Activated B cell treated with CpG ODN at 0.5 μM for 24 hours (primary cell): ENCODE measurements at places on chromosomes 4 and X.

GRCh38 chrX:115344885-115345614 lies 55.5 kb downstream of the LUZP4 start:
- no peak for DNase-seq

GRCh38 chrX:31331015-31331414 lies 259.2 kb upstream of the FTHL17 start:
- no peak for DNase-seq

GRCh38 chr4:2689114-2689513 lies 67.0 kb downstream of the TNIP2 start:
- no peak for DNase-seq

DNA sequence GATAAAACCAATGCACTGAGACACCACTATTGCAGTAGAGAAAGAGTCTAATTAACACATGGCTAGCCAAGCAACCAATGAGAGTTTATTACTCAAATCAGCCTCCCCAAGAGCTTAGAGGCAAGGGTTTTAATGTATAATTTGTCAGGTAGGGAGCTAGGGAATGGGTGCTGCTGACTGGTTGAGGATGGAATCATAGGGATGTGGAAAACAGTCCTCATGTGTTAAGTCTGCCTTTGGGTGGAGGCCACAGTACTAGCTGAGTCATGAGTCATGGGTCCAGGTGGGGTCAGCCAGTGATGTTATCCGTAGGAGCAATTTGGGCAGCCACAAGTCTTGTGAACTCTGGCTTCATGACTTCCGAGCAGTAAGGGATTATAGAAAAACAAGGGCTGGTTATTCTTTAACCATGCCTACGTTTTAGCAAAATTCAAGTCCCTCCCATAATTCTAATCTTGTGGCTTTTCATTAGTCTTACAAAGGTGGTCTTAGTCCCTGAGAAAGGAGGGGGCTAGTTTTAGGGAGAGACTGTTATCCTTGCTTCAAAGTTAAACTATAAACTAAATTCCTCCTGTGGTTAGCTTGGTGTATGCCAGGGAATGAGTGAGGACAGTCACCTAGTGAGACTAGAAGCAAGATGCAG lies 25.1 kb upstream of the PLAC8 start:
- DNase-seq = no peak

- DNase-seq = no peak
Measured at GRCh38 chrX:9899640-9900111, 67.5 kb upstream of the CLDN34 start.

DNA sequence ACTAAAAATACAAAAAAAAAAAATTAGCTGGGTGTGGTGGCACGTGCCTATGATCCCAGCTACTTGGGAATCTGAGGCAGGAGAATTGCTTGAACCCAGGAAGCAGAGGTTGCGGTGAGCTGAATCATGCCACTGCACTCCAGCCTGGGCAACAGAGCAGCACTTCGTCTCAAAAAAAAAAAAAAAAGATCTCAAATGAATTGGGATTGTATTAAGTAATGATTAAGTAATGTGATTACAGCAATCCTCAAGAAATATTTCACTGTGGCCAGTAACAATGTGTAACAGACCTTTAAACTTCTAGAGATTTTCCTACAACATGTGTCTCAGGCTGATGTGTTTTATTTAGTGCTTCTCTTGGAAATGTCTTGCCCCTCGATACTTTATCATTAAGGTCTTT lies 46.8 kb downstream of the PKD2 start:
- no peak for DNase-seq

DNA sequence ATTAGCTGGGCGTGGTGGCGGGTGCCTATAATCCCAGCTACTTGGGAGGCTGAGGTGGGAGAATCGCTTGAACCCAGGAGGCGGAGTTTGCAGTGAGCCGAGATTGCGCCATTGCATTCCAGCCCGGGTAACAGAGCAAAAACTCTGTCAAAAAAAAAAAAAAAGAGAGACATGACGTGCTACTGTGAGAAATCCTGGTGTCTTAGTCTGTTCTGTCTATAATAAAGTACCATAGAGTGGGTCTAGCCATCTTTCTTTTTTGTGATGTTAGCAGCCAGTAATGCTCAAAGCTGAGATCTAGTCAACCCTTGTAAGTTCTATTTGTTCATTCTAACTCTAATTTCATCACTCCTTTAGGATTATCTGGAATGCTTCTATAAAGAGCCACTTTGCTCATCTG lies 38.9 kb downstream of the CLDN34 start:
- no peak for DNase-seq

DNA sequence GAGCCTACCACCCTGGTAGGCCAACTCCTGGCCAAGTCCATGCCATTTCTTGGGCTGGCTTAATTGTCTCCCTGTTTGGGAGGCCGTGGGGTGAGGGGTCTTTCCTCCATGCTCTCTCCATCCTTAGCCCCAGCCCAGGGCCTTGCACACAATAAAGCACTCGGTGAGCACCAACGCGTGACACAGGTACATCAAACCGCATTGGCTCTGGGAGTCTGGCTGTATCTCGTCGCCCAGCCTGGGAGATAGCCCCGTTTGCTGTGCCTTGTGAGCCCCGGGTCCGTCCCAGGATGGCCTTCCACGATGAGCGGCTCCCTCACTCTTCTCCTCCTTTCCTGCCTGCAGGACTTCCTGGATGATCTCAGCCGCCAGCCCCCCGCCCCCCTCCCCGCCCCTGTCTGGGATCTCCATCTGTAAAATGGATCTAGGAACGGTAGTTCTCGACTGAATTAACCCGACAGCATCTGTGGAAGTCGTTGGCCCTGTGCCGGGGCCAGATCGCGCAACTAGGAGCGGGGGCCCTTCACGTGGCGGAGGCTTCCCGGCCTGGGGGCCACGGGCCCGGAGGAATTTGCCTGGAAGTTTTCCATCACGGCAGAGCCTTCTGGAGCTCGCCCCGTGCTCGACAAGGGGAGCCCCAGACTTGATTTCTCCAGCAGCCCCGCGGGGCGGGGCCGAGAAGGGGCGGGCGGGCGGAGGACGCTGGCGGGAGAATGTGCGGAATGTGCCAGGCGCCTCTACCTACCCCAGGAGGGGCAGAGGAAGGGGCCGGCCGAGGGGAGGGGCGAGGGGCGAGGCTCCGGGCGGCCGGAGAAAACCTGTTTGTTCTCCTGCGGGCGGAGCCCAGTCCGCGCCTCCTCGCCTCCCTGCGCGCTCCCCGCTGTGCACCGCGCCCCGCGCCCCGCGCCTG lies at the start of gene ZNF185:
TSS of gene ZNF185 (plus strand) at position 846 of the 910 bp plus-strand sequence. CDS start 16,423 bp downstream, outside the sequence.
- DNase-seq = no peak

DNA sequence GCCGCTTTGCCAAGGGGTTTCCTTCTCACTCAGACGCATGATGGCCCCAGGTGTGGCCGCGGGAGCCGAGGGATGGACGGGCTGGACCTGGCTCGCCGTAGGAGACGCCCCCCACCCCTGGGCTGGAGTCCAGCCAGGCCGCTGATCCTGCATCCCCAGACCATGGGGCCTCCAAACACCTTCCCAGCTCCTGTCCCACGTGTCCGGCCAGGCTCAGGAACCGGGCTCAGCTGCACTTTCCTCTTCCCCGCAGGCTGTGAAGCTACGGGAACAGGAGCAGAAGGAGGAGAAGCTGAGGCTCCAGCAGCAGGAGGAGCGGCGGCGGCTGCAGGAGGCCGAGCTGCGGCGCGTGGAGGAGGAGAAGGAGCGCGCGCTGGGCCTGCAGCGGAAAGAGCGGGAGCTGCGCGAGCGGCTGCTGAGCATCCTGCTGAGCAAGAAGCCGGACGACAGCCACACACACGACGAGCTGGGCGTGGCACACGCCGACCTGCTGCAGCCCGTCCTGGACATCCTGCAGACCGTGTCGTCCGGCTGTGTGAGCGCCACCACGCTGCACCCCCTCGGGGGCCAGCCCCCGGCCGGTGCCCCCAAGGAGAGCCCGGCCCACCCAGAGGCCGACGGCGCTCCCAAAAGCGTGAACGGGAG lies 9.1 kb downstream of the AKAP17A start:
- no peak for DNase-seq

GRCh38 chrX:43508694-43509093 lies 147.4 kb upstream of the MAOA start:
- DNase-seq = no peak

GRCh38 chr4:40149960-40150385 lies 46.9 kb upstream of the RHOH start:
- no peak for DNase-seq

DNA sequence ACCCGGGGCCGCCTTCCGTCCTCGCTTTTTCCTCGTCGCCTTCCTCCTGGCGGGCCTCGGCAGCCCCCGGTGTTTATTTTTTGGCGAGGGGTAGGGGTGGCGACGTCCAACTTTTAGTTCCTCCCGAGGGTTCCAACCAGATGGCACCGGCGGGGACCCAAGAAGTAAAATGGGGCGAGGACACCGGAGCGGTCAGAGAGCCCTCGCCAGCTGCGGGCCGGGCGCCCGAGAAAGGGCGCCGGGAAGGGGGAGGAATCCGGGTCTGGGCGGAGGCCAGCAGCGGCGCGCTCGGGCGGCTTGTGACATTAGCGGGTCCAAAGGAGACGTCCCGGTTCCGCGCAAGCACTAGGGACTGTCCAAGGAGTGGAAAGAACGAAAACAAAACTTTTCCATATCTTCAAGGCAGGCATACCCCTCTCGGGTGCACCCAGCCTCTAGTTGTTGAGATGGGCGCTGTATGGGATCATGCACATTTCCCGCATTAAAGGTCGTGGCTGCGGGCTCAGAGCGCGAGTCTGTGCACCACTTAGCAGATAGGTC lies 691 bp upstream of the USP46 start:
- DNase-seq = no peak

GRCh38 chrX:69121321-69122000 lies 43.8 kb downstream of the PJA1 start:
- no peak for DNase-seq

- DNase-seq = no peak
Measured at GRCh38 chr4:129110931-129111330, 15.0 kb downstream of the C4orf33 start.

- DNase-seq = no peak
Measured at GRCh38 chr4:148170408-148171365, 271.5 kb downstream of the NR3C2 start.

GRCh38 chr4:134132086-134132783 lies 69.4 kb downstream of the PABPC4L start:
- no peak for DNase-seq

DNA sequence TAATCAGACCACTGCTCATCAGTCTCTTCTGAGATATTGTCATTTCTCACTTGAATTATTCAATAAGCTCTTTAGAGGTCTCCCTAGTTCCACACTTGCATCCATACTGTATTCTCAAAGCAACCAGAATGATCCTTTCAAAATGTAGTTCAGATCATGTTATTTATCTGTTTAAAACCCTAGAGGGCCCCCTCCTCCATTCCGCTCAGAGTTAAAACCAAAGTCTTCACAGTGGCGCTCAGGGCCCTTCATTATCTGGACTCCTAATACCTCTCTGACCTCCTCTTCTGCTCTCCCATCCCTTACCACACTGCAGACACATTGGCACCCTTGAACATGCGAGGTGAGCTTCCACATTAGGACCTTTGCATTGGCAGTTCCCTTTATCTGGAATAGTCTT lies 32.7 kb upstream of the HPGDS start:
- no peak for DNase-seq

DNA sequence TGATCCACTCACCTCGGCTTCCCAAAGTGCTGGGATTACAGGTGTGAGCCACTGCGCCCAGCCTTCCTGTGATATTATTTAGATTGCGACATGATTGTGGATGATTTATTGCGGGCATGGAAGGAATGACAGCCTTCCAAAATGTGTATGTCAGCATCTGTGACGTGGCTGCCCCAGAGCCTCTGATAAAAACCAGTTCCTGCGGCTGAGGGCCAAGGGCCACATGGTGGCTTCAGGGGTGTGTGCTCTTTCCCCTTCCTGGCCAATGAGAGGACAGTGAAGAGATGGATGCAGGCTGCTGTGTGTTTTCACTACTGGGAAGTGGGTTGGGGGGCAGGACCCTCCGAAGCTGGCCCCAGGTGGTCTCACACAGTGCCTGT lies 57.4 kb upstream of the HGFAC start:
- no peak for DNase-seq

DNA sequence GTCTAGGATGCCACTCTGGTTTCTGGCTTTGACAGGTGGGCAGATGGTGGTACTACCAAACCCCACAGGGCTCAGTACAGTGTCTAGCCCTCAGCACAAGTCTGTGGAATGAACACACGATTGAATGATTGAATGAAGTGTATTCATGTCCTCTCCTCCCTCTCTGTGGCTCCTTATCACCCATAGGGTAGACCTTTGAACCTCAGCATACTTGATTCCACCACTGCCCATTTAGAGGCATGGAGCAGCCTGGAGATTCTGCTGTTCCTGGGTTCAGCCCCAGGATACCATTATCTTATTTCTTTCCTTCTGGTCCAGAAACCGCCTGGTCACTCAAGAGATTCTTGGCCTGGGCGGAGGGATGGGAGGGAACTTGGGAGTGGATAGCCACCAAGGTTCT lies 53.9 kb downstream of the PRPS1 start:
- no peak for DNase-seq

- DNase-seq = no peak
Measured at GRCh38 chrX:32447640-32448039, 763.7 kb downstream of the DMD start.

DNA sequence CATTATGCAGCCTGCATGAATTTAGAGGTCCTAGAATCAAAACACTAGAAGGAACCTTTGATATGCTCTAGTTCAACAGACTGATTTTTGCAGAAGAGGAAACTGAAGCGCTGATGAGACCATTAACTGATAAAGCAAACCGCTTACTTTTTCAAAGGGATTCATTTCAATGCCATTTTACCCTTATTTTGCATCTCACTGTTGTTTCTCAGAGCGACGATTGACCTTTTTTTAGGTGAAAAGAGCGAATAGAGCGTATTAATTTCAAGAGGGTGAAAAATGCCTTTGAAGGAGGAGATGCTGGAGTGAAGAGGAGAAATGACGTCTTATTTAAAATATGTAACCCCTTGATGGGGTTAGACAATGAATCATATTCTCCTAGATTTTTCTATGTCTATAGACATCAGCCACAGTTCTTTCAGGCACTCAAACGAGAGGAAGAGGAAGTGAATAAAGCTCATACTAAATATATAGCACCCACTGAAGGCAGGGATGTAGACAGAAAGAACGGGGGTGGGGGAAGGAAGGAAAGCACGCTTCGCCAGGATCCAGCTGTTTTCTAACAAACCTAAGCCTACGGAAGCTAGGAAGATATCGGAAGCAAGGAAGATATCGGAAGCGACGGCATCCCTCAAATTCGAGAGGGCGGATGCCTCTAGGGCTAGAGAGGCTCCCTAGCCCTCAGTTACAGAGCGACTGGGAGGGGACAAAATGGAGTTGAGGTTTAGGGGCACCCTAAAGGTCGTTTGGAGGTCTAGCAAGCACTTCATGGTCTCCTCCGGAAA lies 848 bp downstream of the ACSL4 start:
- no peak for DNase-seq

- DNase-seq = no peak
Measured at GRCh38 chrX:154412468-154412867, 1.1 kb downstream of the TAFAZZIN start.

- DNase-seq = no peak
Measured at GRCh38 chr4:43251841-43252240, 359.3 kb downstream of the GRXCR1 start.

DNA sequence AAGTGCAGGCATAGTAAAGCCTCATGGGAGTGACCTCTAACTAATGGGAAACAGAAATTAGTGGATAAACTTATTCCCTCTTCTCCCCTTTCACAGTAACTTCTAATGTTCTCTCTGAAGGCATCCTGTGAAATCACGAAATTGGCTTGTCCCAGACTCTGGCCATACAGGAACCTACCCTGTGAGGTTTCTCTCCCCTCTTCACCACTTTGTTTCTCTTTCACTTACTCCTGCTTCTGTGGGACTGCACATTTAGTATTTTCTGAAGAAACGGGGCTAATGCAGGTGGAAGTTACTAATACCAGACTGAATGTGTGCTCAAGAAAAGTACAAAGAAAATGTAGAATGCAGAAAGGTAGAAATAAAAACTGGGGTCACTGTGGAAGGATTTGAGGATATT lies 20.0 kb downstream of the ZNF330 start:
- no peak for DNase-seq

- no peak for DNase-seq
Measured at GRCh38 chr4:82463221-82463620, 32.8 kb downstream of the ENOPH1 start.
